Left ventricle myocardium inferior (tissue), 1 donor: ENCODE measurements at places on chromosomes 7 and 10.

GRCh38 chr7:48337012-48337621 is 165.9 kb downstream of the ABCA13 start:
- no peak for DNase-seq

GRCh38 chr10:78458983-78459638 is 425.4 kb downstream of the RPS24 start:
- DNase-seq: no peak

DNA sequence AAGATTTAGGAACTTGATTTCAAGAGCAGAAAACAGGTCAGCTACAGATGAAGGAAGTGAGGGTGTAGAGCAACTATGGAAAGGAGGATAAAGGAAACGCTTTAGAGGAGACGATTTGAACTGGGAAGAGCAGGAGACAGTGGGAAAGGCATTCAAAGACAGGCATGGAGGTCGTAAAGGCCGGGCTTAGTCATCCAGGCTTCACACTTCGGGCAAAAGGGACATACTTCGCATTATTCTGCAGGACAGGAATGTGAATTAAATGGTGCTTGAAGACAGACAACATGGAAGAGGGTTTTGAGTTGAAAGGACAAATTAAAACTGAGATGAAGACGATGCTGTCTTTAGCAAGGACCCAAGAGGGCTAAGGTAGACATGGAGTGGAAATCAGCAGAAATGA is 8.1 kb downstream of the FAM171A1 start:
- DNase-seq: no peak

DNA sequence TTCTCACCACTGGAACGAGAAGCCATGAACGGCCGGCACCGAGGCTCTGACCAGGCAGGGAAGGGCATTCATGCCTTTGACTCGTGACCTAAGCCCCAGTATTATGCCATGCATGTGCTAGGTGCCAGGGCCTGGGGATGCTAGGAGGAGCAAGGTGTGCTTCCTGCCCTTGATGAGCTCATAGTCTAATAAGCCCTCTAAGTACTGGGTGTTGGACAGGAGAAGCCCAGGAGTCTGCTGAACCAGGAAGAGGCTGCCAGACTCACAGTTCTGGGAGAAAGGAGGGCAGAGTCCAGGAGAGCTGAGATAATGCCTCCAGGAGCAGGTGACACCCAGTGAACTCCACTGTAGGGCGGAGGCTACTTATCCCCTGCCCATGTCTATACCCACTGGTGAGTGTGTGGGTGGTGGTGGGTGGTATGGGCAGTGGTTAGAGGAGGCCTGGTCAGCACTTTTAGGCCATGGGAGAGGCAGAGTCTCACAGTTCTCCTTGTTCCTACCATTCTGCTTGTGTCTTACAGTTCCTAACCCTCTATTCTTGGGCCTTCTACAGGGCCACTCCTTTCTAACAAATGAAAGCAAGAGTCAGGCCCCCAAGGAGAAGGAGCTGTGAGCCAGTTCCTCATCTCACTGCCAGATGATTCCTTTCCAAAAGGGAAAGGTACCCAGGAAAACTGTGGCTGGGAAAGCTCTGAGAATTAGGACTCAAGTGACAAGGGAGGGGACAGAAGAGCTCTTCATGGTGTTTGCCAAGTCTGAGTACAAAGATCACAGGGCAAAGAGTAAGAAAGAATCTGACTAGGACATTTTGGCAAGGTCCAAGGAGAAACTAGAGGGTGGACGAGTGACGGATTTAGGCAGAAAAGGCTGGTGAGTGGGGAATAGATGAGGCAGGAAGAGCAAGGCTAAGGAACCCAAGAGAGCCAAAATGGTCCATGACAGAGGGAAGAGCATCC is 3.6 kb upstream of the MXI1 start:
- no peak for DNase-seq

DNA sequence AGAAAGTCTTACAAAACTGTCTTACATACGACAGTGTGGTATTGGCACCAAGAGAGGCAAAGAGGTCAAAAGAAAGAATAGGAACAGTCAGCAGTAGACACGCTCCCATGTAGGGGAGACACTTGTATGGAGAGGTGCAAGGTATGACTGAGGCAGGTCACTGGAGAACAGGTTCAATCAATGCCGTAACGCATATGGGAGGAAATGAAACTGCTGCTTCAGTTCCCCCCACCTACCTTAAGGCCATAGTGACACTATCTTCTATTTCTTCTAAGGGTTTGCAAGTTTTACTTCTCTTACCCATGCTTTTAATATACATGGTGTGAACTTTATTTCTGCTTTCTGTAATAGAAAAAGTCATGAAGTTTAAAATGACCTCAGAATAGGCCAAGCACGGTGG is 5.5 kb upstream of the PITRM1 start:
- DNase-seq: no peak

GRCh38 chr7:140657891-140658290 is 14.9 kb upstream of the ADCK2 start:
- no peak for DNase-seq

DNA sequence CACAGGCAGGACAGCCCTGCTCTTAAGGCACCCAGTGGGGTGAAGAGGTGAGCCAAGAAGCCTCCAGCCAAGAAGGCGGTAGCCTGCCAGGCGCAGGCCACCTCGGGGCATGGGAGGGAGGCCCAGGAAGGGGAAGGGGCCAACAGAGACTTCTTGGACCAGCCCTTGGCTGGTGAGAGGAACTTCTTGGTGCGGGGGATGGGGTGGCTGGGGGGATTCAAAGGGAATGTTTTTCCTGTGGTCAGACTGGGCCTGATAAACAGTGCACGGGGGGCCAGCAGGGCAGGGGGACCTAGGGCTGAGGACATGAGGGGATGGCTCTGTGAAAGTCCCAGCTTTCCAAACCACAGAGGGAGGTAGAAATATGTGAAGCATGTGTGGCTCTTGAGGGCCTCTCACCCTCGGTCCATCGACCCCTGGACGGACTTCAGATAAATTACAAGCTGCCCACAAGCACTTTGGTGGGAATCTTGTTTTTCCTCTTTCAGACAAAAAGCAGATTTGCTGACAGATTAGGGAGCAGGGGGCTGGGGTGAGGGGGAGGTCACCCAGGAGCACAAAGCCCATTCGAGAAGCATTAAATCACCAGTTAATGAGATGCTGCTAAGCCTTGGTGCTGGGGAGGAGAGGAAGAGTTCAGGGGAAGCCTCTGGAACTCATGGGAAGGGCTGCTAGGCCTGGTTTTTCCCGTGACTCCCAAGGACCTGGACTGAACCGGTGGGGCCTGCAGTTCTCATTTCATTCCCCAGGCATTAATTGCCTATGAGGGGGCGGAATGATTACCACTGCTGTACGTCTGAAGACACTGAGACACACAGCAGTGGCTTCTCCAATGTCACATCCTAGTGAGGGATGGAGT is 11.3 kb downstream of the CRYGN start:
- no peak for DNase-seq

- no peak for DNase-seq
These were observed 19.7 kb upstream of the C10orf71 start for GRCh38 chr10:49279015-49279880.

- peak; percentile 44 for DNase-seq
These were observed 82.1 kb downstream of the SLC37A3 start for GRCh38 chr7:140316165-140316661.

DNA sequence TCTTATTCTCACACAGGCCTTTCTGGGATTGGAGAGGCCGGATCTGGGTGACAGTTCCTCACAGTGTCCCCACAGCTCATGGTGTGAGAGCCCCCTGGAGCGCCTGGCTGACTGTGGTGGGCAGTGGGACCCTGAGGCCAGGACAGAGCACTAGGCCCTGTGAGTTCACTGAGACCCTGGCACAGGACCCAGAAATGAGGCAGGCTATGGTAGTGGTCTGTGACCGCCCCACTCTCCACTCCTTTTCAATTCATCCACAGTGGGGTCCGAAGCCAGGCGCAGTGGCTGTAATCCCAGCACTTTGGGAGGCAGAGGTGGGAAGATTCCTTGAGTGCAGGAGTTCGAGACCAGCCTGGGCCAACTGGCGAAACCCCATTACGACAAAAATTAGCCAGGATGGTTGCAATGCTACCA is 95.9 kb upstream of the TNRC18 start:
- no peak for DNase-seq

DNA sequence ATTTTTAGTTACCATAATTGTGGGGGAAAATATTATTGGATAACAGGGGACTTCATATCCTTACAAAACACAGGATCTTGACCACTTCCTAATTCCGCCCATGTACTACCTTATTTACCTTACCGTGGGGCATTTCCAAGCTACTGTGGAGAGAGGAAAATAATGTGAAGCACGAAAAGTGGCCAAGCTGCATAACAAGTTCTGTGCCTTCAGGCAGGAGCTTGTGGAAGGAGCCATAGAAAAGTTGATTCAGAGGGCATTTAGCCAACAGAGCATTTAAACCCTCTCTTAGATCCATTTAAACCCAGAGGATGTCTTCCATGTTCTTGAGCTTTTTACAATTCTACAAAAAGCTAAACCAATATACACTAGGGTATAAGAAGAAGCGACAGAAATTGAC is 41.6 kb downstream of the DNAJB9 start:
- no peak for DNase-seq

- peak; percentile 72 for DNase-seq
These were observed 378 bp downstream of the PIK3AP1 start for GRCh38 chr10:96719850-96720421.

GRCh38 chr10:13483073-13483472 is 45.7 kb downstream of the BEND7 start:
- no peak for DNase-seq

GRCh38 chr7:68417659-68418058 is 1180.6 kb upstream of the AUTS2 start:
- no peak for DNase-seq

DNA sequence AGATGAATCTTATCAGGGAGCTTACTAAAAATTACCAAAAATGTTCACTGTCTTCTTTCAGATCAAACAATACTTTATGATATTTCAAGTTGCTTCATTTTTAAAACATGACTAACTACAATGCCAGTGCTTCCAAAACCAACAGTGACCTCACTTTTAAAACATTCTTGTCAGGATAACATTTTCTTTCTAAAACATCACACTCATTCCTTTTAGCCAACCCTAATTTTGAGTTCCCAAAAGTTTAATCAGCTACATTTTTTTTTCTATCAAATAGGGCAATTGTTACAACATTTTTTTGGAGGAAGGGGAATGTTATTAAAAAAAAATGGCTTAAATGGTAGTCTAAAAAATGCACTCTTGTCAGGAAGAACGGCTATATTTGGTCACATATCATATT is 37.3 kb downstream of the RTKN2 start:
- DNase-seq: no peak

GRCh38 chr7:96322847-96323461 is 1.1 kb upstream of the SLC25A13 start:
- no peak for DNase-seq

- no peak for DNase-seq
These were observed 168.3 kb upstream of the MBL2 start for GRCh38 chr10:52940921-52941320.

DNA sequence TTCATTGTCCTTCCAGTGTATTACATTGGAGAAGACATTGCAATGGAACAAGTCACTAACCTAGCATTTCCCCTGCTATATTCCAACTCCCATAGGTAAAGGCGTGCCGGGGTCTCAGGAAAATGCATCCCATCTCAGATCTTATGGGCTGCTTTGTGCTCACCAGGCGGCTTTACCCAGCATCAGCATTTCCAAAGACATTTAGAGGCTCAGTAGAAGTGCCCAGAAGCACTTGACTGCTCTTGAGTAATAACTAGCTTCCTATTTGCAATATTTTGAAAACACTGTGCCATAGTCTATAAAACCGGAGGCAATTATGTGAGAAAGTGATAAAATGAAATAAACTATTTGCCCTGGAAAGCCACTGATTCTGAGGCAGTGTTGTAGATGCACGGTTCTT is 415.0 kb upstream of the NPVF start:
- no peak for DNase-seq

DNA sequence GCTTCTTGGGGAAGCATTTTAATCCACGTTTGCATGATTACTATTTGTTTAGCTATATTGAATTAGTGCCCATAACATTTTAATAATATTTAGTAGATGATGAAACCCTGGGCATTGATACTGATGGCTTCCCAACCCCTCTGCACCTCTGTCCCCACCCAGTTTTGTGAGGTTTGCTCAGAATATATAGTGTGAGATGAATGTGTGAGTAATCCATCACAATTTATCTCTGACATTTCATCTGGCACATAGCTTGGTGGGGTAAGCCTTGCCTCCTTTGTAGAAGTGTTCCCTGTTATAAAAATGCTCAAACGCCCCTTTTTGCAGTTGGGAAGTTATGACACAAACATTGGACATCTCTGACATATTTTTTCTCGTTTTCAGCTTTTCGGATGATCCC is 104.2 kb downstream of the WNT2 start:
- no peak for DNase-seq

GRCh38 chr10:57314046-57314445 is 953.0 kb upstream of the ZWINT start:
- no peak for DNase-seq

DNA sequence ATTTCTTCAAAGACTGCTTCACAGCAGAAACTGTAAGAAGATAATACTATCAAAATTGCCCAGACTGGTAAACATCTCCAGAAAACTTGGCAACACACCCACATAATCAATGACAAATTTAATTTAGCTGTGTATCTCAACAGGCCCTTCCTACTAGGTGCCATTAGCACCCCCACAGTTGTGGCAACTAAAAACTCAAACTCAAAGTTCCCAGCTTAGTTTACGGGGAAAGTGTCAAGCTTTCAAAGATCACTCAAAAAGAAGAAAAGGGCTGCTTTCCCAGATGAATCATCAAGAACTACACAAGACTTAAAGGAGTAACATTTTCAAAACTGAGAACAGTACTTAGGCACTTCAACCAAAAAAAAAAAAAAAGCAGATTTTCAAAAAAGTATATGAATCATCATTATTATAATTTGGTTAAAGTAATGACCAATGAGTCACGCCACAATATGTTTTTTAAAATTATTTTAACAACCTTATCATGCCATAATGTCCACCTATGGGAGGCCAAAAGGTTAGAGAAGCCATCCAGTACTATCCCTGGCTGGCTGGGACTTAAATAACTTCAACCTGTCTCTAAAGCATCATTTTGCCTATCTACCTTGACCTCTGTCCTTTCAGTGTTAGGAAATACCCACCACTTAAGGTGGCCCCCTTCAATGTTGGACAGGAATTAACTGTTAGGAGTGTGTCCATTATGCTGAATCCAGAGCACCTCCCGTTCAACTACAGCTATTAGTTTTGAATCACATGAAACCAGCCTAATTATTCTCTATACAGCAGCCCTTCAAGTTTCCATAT is 90.8 kb downstream of the ZFAND4 start:
- no peak for DNase-seq

- DNase-seq: no peak
These were observed 322.3 kb downstream of the ZNF716 start for GRCh38 chr7:57772126-57772924.
